Stimulated activated CD8-positive, alpha-beta memory T cell treated with anti-CD3 and anti-CD28 coated beads, Interleukin-4, amount 100 ng/mL, for 1 hour (primary cell): ENCODE measurements at places on chromosomes 1 and 21.

DNA sequence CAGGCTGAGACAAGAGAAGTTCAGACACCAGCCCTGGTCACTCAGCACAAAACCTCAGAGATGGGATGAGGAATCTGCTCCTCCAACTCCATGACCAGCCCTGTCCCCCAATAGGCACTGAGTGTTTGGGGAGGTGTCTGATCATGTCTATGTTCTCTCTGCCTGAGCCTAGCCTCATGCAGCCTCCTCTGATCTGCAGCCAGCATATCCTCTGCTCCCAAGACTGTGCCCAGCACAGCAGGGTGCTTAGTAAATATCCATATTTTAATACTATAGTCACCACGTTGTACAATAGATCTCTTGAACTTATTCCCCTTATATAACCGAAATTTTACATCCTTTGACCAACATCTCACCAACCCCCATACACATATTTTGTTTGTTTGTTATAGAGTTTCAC lies 202.9 kb downstream of the MATN1 start:
- DNase-seq = no peak

GRCh38 chr21:40853956-40854688 lies 7.2 kb upstream of the DSCAM start:
- no peak for DNase-seq

DNA sequence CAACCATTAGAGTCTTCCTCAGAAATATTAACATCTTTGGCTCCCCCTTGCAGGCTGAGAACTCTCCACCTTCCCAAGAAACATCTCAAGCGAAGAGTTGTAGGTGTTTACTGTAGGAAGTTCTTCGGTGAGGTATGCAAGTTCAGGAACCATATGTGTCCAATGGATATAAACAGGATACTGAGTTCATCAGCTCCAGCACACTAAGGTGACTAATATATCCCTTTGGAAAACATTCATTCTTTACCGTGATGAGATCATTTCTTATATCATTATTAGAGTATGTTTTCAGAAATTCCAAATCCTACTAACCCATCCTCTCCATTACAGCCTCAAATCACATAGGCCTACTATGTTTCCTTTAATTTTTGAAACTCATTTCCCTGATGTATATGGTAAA lies 37.3 kb upstream of the PRMT6 start:
- DNase-seq = no peak

- DNase-seq = no peak
Measured at GRCh38 chr1:19878637-19878985, 3.6 kb upstream of the OTUD3 start.

DNA sequence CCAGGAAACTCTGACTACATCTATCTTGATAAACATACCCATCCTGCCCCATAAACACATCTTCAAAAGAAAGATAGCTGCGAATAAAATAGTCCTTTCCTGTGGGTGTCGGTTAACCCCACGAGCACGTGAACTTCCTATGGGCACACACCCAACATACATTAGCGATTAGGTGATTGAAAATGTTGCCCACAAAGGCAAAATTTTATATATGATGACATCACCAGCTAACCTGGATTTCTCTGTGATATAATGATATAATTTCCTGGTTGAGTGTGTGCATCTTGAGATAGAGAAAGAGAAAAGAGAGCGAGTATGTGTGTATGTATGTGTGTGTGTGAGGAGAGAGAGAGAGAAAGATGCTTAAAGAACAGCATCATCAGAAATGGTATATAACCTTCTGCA lies 296.1 kb downstream of the PTPRC start:
- no peak for DNase-seq

- DNase-seq = no peak
Measured at GRCh38 chr21:44910229-44911067, 10.3 kb downstream of the ITGB2 start.

DNA sequence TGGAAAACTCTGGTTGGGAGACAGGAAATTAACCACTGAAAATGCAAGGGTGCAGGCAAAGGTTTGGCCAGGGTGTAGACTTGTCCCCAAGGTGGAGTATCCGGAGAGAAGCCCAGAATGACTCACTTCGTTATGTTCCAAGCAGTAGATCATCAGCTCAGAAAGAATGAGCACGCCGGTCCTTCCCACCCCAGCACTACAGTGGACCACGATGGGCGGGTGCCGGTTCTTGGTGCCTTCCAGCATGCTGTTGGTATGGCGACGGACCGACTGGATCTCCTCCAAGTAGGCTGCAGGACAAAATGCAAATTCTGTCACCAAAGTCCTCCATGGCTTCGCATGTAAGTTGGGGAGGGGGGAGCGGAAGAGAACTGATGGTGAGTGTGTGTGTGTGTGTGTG lies 83.4 kb downstream of the SMYD2 start:
- DNase-seq = no peak

GRCh38 chr1:220432408-220432807 lies 95.5 kb upstream of the MARK1 start:
- no peak for DNase-seq

GRCh38 chr1:20061866-20062265 lies 8.1 kb upstream of the PLA2G5 start:
- DNase-seq = no peak

GRCh38 chr1:226863446-226863845 lies 7.0 kb upstream of the PSEN2 start:
- no peak for DNase-seq

GRCh38 chr21:45322231-45322959 lies 34.7 kb upstream of the POFUT2 start:
- no peak for DNase-seq

- DNase-seq = no peak
Measured at GRCh38 chr21:39737376-39738000, 7.5 kb upstream of the IGSF5 start.

DNA sequence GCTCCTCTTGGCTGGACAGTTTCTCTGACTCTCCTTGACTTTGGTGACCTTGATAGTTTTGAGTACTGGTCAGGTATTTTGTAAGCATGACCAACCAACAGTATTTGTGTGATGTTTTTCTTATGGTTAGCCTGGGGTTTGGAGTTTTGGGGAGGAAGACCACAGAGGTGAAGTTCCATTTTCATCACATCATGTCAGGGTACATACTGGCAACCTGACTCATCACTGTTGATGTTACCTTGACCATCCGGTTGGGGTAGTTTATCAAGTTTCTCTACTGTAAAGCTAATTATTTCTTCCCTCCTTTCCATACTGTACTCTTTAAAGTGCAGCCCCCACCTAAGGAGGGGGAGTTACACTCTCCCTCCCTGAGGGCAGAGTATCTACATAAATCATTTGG lies 13.4 kb downstream of the OSCP1 start:
- no peak for DNase-seq

DNA sequence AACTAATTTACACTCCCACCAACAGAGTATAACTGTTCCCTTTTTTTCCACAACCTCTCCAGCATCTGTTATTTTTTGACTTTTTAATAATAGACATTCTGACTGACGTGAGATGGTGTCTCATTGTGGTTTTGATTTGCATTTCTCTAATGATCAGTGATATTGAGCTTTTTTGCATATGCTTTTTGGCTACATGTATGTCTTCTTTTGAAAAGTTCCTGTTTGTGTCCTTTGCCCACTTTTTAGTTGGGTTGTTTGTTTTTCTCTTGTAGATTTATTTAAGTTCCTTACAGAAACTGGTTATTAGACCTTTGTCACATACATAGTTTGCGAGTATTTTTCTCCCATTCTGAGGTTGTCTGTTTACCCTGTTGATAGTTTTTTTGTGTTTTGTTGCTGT lies 375.2 kb downstream of the MATN1 start:
- DNase-seq = no peak

DNA sequence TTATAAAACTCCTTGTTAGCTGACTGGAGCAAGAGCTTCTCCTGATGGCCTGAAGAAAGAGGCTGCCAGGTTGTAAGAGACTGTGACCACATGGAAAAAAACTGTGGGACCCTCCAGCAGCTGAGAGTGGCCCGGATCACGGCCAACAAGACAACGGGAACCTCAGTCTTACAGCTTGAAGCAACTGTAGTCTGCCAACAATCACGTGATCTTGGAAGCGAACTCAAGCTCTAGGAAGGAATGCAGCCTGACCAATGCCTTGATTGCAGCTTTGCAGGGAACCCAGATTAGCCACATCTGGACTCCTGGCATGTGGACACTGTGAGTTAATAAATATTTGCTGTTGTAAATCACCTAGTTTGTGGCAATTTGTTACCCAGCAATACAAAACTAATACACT lies 442.6 kb upstream of the PRMT6 start:
- no peak for DNase-seq

- DNase-seq = no peak
Measured at GRCh38 chr1:115596080-115596780, 45.5 kb upstream of the VANGL1 start.

GRCh38 chr1:6420454-6421042 lies 829 bp upstream of the HES2 start:
- DNase-seq = no peak

DNA sequence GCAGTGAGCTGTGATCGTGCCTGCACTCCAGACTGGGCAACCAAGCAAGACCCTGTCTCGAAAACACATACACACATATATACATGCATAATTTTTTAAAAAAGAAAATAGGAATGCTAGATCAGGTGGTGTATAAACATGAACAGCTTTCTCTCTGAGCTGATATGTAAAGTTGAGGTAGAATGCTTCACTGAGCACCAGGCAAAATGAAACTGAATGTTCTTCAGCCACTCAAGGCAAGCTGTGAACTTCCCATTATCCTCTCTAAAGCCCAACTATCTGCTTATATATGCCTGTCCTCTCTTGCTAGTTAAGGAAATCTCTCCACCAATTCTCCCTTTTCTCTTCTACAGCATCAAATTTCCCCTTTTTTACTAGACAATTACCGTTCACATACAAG lies 93.0 kb downstream of the NUF2 start:
- DNase-seq = no peak

GRCh38 chr1:168287237-168287664 lies 6.6 kb downstream of the TBX19 start:
- DNase-seq = no peak

- no peak for DNase-seq
Measured at GRCh38 chr21:27206368-27206982, 239.6 kb upstream of the ADAMTS5 start.

GRCh38 chr1:39210649-39211048 lies 6.2 kb downstream of the MACF1 start:
- no peak for DNase-seq

- no peak for DNase-seq
Measured at GRCh38 chr1:85544689-85545215, 35.8 kb upstream of the CCN1 start.

- DNase-seq = no peak
Measured at GRCh38 chr1:36381405-36381804, 4.3 kb downstream of the STK40 start.

DNA sequence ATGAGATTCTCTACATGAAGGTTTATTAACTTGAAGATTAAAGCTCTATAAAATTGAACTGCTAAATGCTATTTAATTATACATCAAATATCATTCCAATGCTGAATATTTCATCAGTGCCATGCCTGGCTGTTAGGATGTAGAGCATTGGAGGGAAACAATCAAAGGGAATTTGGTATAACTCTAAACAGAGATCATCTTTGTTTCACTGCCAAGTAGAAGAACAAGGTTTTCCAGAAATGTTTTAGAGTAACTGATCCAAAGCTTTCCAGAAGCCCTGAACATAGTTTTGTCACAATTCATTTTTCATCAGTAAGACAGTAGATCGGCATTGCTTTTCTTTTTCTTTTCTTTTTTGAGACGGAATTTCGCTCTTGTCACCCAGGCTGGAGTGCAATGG lies 5.9 kb upstream of the DSTYK start:
- DNase-seq = no peak

DNA sequence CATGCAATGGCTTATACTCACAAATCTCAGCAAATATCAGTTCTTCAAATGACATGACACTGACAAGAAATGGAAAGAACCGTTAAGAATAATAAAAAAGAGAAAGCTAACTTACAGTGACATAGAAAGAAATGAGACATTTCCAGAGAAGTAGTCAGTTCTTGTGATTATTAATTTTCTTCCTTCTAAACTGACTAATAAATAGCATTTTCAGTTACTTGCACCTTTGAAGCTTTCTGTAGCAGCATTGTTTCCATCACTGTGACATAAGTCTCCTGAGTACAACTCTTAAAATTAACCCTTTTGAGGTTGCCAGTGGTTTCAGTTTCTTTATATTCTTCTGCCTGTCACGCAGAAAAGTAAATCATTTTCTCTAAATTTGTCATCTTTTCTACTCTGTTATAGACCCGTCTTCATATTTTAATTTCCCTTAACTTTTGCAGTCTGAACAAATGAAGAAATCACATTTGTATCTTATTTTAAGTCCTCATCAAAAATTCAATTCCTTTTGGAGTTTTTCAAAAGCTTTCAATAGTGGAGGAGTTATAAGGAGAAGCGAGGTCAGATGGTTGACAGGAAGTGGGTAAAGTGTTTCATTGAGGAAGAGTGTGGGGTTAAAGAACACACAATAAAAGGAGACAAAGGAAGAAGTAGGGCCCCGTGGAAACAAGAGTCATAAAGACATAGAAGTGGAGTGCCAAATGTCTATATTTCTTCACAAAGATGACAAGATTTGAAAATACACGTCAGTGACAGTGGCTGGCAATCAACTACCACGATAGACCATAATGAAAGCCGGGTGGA lies 57.9 kb upstream of the S1PR1 start:
- DNase-seq = no peak

DNA sequence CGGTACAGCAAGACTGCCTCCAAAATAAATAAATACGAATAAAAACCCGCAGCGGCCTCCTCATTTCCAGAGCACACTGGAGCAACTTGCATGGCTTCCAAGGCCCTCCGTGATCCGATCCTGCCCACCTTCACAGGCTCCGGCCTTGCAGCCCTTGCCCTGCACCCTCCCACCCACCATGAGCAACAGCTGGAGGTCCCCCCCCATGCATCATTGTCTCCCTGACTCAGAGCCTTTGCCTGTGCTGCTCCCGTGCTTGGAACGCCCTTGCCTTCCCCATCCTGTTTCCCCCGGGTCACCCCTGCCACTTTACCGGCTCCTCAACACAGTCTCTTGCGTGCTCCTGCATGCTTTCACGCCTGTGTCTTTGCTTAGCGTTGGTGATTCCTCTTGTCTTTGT lies 71.0 kb upstream of the ANGPTL1 start:
- DNase-seq = no peak

GRCh38 chr1:8382608-8383505 lies 64.9 kb downstream of the SLC45A1 start:
- DNase-seq = no peak
